NCI-H446 (cell line): ENCODE measurements at places on chromosomes 7 and 10.

DNA sequence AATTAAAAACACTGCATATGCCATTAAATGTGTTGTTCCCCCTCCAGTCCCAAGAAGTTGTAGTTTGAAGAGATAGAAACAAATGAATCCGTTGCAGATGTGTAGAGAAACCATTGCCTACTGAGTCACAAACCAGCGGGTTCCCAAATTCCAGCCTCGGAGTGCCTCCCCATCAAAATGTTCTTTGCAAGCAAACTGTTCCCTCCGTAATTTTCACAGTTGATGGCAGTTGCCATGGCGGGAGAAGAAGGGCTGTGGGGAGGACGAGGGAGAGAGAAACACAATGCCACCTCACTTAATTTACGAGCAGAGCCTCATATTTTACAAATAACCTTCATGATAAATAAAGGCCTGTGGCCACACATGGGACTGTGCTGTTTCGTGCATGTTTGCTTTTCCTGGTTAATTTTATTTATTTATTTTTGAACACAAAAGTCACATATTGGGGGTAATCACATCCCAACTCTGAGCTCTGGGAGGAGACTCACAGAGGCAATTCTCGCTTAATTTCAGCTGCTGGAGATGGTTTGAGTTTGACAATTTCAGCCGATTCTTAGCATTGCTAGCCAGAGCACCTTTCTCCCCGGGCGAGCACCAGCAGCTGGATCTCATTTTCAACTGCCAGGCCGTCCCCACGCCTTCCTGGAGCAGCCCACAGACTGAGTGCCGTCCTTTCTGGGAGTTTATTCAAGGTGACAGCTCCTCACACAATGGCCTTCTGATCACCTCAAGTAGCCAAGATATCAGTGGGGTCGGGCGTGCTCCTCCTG lies 1084.2 kb downstream of the KCNMA1 start:
- no peak for DNase-seq

DNA sequence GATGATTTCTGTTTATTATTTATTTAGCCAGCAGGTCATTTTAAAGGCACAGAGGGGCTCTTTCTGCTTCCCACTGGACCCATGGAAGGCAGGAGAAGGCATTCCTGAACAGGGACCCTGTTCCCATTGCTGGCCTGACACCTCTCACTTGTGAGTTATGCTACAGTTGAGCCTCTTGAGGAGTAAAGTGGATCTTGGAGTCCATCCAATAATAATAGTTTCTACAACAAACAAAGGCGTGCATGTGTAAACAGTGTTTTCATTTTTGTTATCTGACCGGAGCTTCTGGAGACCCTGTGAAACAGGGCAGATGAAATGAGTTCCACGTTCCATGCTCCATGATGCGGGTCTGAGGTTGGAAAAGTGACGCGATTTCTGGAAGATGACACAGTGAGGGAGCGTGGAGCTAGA lies 127.3 kb upstream of the HABP2 start:
- DNase-seq, result no peak

DNA sequence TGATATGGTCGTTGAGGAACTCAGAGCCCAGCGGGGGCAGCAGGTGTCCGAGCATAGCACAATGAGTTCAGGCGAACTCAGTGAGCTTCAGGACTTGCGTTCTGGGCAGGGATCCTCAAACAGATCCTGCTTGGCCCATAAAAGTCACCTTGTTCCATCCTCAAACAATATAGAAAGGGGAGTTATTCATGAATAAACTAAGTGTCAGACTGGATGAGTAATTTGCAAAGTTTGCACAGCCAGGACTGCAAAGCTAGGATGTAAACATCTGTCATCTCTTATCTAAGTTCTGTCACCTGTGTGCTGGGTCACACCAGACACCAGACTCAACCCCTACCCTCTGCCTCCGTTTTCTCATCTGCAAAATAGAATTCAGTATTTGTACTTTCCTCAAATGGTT lies 58.0 kb upstream of the PFKP start:
- no peak for DNase-seq

DNA sequence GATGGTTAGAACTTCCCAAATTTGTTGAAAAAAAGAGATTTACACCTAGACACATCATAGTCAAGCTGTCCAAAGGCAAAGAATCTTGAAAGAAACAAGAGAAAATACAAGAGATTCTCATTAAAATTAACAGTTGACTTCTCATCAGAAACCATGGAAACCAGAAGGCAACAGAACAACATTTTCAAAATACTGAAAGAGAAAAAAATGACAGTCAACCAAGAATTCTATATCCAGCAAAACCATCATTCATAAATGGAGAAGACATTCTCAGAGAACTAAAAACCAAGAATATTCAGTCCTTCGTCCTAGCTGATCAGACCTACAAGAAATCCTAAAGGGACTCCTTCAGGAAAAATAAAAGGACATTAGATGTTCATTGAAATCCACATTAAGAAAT lies 90.6 kb downstream of the ARHGAP22 start:
- DNase-seq, result no peak

GRCh38 chr10:114188001-114188400 lies 8.8 kb downstream of the TDRD1 start:
- DNase-seq, result no peak

DNA sequence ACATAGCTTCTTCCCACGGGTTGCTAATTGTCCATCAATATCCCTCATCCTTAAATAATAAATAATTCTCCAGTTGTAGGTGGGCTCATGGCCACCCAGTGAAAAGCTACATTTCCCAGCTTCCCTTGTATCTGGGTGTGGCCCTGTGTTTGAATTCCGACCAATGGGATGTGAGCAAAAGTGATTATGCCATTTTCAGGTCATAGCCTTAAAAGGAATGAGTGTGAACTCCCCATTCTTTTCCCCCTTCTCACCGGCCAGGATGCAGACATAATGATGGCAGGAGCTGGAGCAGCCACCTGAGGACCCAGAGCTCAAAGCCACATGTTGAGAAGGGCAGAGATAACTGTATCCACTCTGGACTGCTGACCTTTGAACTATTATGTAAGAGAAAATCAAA lies 30.3 kb upstream of the CALU start:
- no peak for DNase-seq

- no peak for DNase-seq
These were observed 33.0 kb downstream of the WIPF3 start for GRCh38 chr7:29839302-29839701.

- DNase-seq, result no peak
These were observed 490.0 kb downstream of the PTPRN2 start for GRCh38 chr7:158097453-158098124.

DNA sequence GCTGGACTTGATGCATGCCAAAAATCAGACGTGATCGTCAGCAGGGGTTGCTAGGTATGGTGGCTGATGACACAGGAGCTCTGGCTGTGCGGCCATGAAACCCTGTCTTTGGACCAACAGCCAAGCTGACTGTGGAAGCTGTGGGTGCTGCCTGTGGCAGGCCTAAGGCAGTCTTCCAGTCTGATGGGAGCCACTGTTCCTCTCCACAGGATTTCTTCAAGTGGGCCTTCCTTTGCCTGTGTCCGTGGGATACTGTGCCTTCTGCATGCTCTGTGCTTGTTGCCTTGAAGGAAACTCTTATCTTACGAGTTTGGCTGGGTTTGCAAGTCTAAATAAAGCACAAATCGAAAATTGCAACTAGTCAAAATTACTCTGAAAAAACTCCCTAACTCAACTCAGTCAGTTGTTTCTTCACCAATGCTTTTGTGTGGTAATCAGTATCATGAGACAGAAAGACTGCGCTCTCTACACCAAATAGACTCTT lies 101.9 kb upstream of the PDLIM1 start:
- no peak for DNase-seq

- DNase-seq, result no peak
These were observed 266.1 kb upstream of the KLF6 start for GRCh38 chr10:4051011-4051640.

DNA sequence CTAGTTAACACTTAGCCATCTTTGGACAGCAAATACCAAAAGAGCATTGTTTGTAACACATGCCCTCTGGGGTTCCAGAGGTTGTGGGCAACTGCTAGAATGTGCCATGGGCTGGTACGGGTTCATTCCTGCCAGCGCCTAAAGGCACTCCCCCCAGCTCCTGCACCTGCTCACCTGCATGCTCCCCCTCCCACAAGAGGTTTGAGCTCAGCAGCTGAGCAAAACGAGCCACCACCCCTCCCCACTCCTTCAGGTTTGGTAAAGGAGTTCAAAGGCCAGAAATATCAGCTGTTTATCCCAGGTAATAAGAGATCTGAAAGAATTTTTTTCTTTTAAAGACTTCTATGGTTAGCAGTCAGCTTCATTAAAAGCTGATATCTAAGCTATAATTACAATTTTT lies 53.5 kb downstream of the HTR7 start:
- DNase-seq, result no peak

GRCh38 chr7:91314591-91315323 lies 50.5 kb downstream of the FZD1 start:
- no peak for DNase-seq

- DNase-seq, result peak; percentile 22
These were observed 4.7 kb upstream of the EBF3 start for GRCh38 chr10:129968853-129969183.

DNA sequence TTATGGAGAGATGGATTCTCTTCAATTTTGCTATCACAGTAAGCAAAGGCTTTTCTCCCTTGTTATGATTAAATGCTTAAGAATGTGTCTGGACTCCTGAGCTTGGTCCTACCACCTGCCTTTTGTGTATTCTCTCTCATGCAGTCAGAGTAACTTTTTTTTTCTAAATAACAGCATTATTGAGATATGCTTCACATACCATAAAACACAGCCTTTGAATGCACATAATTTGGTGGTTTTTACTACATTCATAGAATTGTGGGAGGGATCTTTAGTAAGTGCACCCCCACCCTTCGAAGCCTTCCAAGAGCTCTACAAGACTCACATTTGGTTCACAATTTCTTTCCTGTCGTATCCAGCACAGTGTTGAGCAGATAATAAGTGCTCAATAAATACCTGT lies 175.5 kb downstream of the ADAM12 start:
- no peak for DNase-seq

GRCh38 chr7:136049117-136049516 lies 72.0 kb upstream of the MTPN start:
- DNase-seq, result no peak

DNA sequence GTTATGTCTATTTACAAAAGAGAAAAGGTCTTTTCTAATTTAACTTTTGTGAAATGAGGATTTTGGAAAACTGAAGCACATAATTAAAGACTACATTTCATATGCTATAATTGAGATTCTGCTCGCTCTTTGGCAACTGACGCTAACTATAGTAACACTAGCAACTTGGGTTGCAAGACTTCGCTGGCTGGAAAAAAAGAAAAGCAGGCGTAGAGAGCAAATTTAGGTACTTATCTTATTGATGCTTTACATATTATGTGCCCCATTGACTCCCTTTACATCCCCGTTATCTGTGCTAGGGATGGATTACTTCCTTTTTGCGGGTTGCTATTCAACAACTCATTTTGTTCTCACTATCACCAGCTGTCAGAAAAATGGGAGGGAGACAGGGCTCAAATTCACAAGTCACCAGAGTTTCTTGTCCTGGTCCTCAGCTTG lies 10.5 kb downstream of the SEMA3C start:
- no peak for DNase-seq

DNA sequence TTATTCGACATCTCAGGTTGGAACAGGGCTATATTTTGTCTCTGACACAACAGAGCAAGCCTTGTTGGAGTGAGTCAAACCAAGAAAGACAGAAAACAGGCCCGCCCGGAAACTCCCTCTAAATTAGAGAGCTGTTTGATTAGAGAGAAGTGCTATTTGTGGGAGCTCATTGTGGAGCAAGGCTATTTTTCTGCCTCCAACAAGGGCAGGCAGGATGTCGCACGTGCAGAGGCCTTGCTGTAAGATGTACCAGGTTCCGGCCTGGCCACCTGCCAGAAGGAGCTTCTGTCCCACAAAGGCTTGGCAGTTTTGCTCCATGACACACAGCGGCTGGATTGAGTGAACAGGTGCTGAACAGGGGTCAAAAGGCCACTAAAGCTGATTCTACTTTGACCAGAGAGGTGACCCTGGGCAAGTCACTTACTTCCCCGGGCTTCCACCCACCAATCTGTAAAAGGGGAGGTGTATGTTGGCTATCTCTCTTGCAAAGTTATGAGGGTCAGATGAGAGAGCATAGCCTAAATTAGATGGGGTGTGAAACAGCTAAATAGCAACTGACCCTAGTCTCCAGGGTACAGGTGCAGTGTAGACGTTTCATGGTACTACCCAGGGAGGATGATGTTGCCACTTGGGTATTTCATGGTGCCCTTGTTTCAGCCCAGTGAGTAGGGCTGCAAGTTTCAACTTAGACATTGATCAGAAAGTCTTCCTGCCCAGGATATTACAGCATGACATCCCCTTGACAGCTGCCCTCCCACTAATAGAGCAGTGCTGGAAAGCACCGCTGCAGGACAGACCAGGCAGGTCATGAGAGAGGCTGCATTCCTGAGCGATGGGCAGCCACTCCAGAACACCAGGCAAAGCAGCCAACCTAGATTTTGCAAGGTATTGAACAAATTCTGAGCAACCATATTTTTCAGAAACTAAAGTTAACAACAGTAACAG lies 62.0 kb downstream of the VSTM4 start:
- no peak for DNase-seq

GRCh38 chr10:63200431-63200830 lies 67.3 kb downstream of the NRBF2 start:
- peak; percentile 9 for DNase-seq

DNA sequence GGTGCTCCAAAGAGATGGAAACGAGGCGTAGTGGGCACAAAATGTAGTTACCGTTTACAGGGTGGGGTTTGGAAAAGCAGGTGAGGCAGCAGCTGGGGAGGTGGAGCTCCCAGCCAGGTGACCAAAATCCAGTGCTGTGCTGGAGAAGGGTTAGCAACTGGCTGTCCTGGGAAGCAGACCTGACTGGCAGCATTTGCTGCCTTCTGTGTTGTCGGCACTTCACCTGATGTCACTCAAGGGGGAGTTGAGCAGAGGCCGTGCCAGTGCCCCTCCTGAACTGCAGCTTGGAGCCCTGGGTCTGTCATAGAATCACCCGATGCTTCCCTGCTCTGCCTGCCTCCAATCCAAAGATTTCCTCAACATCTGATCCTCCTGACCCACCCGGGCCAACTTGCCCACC lies 12.8 kb downstream of the GCK start:
- no peak for DNase-seq

DNA sequence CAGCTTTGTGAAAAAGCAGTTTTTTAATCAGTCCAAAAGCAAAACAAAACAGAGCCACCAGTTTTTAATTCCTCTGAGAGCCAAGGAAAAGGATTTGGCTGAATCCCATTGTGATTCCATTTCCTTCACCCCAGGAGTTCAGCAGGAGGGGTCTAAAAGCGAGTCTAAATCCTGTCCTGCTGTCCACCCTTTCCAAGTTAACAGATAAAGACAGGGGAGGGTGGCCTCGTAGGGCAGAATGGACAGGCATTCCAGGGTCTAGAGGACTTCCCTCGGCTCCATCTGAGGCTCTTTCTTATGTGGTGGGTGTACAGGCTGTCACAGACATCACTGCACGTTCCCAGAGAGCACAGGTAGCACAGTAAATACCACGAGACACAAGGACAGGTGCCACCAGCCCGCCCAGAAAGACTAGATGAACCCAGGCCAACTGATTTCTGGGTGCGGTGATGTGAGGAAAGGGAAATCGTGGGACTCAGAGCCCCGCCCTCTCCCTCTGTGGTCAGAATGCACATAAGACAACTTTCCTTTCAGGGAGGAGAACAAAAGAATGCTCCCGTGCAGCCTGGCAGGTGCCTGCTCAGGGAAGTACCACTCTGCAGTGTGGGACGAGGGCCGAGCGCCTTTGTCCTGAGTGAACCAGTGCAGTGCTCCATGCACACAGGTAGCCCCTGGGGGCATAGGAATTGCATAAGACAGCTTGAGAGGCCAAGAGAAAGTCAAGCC lies 119.7 kb downstream of the ABLIM1 start:
- no peak for DNase-seq
